ENCODE measurements at places on chromosomes 2 and 18.

DNA sequence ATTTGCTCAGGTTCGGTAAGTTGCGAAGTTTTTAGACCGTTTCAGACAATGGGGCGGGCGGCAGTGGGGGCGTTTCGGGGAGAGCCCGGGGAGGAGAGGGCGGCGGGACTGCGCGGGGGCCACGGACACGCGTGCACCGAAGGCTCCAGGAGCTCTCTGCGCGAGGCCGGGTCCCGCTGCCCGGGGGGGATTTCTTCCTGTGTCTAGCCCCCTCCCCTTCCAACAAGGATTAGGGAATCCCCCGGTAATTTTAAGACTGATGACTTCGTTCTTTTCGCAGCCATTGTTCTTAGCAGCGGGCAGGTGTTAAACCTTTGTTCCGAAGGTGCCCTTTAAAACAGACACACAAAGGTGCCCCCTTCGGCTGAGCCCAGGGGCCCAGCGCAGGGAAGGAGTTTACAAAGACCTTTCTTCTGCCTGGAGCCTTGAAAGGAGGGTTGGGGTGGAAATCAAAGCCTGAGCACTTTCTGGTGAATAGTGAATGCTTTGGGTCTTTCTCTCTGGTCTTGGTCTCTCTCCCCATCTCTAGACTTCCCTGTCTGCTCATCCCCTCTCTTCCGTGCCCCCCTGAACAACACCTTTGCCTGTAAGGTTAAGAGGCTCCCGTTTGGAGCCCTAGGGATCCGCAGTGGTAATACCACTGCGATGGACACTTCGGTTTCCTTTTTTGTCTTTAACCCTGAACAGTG is 2.1 kb downstream of the TRIB2 start:
- DNase-seq, result peak; percentile 27

- no peak for DNase-seq
Measured at GRCh38 chr18:8990276-8991031, 112.0 kb upstream of the NDUFV2 start.

- no peak for DNase-seq
Measured at GRCh38 chr2:69943000-69943842, 18.2 kb downstream of the ASPRV1 start.

GRCh38 chr18:45525301-45525700 is 90.0 kb upstream of the SLC14A2 start:
- no peak for DNase-seq

DNA sequence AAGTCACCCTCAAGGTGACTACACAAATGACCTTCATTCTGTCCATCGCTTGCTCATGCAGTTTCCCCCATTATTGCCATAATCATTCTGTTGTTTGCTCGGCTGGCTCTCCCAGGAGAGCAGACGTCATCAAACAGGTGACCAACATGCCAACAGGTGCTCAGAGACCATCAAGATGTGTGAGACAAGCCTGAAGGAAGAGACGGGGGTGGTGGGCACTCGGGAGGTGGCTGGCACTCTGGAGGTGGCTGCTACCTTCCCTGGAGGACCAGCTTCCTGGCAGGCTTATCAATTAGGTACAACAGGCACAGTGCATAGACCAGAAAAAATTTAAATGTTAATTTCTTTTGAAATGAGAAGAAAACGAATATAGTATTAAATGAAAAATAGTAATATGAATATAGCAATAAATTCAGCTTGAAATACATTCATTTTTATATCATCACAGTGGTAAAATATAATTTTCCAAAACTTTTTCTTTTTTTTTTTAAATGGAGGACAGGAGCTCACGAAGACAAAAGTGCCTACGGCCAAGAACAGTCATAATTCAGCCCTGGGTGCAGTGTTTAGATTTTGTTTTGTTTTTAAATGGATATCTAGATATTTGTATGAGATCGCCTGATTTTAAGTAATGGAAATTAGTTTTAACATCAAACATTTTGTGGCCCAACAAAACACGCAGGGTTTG is 16.9 kb upstream of the HAAO start:
- DNase-seq, result no peak

DNA sequence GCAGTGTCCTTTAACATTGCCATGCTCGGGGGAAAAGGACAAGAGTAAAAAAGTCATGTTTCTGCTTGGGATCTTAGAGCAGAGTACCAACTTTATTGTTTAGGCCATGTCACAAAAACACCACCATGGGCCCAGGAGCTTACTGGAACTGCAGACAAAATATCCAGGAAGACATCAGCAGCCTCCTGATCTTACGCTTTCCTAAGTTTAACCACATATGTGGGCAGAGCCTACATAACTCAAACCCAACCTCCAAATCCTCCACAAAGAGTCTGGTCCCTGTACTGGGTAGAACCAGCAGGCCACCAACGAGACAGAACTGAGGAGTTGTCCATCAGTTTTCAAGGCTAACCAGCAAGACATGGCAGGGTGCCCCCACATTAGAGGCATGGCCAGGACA is 10.3 kb downstream of the GALNT14 start:
- no peak for DNase-seq

DNA sequence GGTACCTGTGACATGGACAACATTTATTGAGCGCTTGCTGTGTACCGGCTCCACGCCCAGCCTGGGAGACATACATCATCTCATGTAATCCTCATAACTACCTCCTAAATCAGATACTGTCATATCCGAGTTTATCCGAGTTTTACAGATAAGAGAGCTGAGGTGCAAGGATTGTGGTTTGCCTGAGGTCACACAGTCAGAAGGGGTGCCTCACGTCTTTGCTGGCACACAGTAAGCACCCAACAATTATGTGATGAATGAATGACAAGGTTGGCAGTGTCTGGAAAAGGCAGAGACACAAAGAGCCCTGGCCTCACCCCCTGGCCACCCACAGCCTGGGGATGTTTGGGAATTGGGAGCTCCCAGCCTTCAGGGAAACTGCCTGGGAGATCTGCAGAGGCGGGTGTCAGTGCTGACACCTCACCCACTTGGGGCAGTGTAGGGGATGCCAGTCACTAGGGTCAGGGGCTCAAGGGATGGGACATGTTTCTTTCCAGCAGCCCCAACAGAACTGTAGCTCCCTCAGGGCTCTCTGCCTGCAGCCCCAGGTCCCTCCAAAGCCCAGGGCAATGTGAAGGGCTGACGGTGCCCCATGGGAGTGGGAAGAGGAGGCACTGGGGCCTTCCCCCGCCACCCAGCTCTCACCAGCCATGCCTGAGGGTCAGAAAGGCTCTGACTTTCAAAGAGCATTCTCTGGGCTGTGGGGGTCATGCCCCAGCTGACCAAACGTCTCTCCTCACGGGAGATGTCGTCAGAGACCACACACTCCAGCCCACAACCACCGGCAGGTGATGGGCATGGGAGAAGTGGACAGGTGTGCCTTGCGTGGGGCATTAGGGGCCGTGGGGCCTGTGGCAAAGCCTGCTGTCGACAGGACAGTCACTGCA is 157.5 kb downstream of the ZFP36L2 start:
- no peak for DNase-seq

- no peak for DNase-seq
Measured at GRCh38 chr18:48713309-48713708, 174.5 kb downstream of the CTIF start.

GRCh38 chr2:65940856-65941255 is 494.1 kb upstream of the MEIS1 start:
- no peak for DNase-seq

DNA sequence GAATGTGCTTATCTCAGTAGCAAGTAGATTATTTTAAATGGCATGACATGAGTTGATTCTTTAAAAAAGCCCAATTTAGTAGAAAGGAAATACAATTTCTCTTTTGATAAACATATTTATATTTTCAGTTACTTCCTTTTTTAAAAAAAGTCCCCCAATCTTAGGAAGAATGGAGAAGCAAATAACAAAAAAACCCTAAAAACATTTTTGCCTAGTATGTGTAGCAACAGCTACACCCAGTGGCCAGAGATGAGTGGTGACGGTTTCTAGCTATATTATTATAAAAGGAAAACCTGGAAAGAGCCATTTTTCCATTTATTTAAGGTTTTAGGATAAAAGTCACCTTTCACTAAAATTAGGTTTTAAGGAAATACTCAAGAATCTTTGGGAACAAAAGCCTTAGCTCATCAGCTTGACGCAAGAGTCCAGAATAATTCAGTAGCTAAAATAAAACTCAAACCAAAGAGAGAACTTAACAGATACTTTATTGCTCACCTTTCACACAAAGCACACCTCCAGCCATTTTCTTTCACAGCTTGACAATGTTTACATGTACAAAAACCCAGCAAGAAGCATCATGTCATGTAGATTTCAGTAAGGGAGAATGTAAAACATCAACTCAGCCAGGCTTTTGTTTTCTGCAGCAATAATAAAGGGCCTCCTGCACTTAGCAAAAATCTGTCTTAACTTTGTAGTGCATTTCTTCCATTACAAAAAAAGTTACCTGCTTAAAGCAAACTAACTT is 15.7 kb downstream of the FAM98A start:
- peak; percentile 31 for DNase-seq

GRCh38 chr2:20052229-20052851 is 912 bp upstream of the LAPTM4A start:
- DNase-seq, result no peak

- DNase-seq, result peak; percentile 84
Measured at GRCh38 chr2:200901459-200902072, 12.4 kb downstream of the NIF3L1 start.

DNA sequence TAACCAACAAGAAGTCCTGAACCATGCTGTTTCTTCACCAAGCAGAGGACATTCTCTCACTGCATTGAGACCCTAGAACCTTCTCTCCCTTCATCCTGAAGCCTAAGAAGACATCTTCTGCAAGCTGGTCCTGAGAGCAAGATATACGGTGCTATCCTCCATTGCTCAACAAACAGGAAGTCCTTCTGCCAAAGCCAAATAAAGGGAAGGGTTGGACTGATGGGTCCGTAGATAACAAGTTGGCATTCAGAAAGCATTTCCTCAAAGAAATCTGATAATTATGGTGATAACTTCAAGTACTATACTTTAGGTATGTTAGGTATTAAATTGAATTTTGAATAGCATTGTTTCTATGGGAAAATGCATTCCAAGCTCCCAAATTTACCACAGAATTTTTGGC is 23.3 kb downstream of the GRB14 start:
- DNase-seq, result no peak

GRCh38 chr2:31297751-31298150 is 63.8 kb downstream of the EHD3 start:
- no peak for DNase-seq

GRCh38 chr18:11175266-11175979 is 26.1 kb upstream of the PIEZO2 start:
- no peak for DNase-seq
